ENCODE measurements at places on chromosomes 5 and 9.

DNA sequence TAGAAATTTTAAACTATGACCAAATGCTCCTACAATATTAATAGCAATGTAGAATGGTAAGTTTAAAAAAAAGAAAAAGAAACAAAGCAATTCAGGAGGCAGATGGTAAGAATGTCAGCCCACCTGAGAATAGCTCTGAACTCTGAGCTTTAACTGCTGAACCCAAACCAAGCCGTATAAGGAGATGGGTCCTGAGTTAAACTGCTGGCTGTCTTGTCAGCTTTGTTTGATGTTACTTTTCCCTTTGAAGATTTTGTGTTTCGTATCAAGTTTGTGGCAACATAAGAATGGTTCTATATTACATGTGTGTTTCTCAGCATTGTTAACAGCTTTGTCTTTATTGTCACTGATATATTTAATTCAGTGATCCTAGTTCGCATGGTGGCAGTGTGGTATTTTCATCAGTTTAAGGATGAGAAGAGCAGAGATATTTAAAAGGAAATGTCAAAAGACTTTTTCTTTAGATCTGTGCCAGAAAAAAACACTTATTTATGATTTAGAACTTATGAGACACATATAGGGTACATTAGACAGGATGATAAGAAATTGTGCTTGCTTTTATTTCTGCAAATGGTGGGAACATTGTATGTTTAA, 390.1 kb downstream of the CCDC171 start:
- no peak for DNase-seq

- no peak for DNase-seq
Measured at GRCh38 chr5:18043344-18043743, 409.1 kb downstream of the TAF11L14 start.

GRCh38 chr9:14119694-14120514, 194.0 kb downstream of the NFIB start:
- DNase-seq = no peak

DNA sequence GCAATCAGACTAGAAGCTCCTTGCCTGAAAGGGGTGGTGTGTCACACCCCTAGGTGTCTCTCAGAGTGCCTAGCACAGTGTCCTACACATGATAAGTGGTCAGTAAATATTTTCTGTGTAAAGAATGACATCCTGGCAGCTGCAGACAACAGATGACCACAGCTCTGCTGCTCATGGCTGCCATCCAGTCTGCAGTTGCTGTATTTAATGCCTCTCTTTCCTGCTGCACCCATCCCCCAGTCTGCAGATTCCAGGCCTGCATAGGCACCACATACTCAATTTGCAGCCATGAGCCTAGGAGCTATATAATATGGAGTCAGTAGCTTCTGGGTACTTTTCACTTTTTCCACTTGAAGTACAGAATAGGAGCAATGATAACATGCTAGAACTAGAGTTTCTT, 94.9 kb upstream of the NR4A3 start:
- no peak for DNase-seq

- DNase-seq = no peak
Measured at GRCh38 chr9:104725014-104725413, 22.5 kb upstream of the NIPSNAP3A start.

DNA sequence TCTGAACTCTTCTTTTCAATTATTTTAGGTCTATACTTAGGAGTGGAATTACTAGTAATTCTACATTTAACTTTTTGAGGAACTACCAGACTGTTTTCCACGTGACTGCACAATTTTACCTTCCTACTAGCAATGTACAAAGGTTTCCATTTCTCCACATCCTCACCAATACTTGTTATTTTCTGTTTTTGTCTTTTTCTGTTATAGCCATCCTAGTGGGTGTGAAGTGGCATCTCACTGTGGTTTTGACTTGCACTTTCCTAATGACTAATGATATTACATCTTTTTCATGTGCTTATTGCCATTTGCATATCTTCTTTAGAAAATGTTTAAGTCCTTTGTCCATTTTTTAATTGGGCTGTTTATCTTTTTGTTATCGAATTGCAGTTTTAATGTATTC, 136.9 kb upstream of the EGFLAM start:
- DNase-seq = no peak

GRCh38 chr5:14211818-14212803, 69.0 kb downstream of the TRIO start:
- DNase-seq = no peak

GRCh38 chr5:43601454-43602260, 1.3 kb upstream of the NNT start:
- DNase-seq = no peak

- no peak for DNase-seq
Measured at GRCh38 chr5:79712741-79713140, 23.1 kb downstream of the CMYA5 start.

DNA sequence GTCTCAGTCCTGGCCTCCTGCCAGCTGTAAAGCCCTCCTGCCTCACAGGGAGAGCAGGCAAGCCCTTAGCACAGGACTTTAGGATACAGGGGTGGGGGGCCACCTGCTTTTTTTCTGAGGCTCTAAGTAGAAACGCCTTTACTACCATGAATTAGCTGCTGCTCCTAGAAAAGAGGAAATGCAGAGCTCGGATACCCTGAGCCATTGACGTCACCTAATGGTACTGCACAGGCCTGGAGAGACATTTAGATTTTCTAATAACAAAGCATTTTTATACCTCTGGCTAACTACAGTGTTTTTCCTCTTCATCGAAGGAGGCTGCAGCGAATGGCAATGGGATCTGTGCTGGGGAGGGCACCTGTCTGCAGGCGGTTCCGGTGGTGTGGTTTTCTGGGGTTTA, 137.0 kb downstream of the WDR41 start:
- no peak for DNase-seq

GRCh38 chr5:173278172-173278571, 43.2 kb upstream of the NKX2-5 start:
- DNase-seq = no peak
